T-helper 2 cell (primary cell): ENCODE measurements at places on chromosomes 1 and 21.
A peak's percentile ranks its signal among the peaks of the same experiment; 100 is the strongest.

GRCh38 chr1:241600496-241600901 is 39.7 kb downstream of the CHML start:
- DNase-seq = no peak

DNA sequence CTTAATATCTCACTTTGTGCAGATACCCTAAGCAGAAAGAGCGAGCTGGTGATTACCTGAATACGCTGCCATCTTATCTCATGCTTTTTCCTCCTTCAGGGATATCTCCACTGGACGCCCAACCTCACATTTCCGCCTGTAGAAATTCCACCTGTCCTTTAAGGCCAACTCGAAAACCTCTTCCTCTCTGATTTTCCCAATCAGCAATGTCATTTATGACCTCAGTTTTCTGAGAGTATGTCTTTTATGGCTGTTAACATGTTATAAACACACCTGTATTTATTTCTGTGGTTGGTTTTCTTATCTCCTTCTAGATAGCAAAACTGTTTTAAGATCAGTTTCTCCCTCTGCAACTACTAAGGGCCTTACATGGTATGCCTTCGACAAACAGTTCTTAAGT is 41.1 kb downstream of the CD34 start:
- no peak for DNase-seq

- DNase-seq = no peak
These were observed 24.1 kb downstream of the PIGM start for GRCh38 chr1:160007577-160008200.

DNA sequence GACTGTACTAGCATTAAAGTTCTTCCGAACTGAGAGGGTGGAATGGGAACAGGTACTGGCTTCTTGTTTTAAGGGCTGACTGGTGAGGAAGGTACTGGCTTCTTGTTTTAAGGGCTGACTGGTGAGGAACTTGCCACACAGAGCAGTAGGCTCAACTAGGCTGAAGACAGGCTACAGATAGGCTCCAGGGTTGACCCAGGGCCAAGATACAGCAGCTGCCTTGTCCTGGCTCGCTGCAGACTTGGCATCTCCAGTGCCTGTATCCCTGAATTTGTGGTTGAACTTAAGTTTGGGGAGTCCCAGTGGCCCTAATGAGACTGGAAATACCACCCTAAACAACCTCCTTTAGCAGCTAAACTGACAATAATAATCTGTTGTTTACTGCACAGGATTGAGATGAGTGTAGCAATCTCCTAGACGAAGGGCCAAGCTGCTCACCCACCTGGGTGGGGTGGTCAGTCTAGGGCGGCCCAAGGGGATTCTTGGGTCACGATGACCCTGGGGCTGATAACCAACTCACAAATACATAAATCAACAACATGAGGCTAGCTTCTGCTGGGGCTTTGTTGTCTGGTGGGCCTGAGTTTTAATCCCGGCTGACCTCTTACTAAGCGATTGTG is 227.1 kb downstream of the DISC1 start:
- DNase-seq = no peak

DNA sequence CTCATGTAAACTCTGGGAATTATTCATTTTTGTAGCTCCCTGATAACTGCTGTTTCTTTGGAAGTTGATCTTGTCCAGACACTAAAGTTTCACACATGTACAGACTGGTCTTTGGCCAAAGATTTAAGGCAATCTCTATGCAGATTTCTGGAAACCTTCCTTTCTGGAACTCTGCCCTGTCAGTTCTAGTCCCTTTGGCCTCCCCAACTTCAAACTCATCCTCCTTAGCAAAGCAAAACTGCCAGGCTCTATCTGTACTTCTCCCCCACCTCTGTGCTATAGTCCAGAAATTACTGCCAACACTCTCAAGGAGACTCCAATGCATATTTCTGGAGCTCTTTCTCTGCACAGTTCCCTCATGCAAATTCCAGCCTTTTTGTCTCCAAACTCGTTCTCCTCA is 36.5 kb downstream of the C1orf198 start:
- DNase-seq = no peak

- DNase-seq = peak; percentile 9
These were observed 94.7 kb downstream of the LIPI start for GRCh38 chr21:14116080-14116481.

GRCh38 chr21:41767606-41768436 is 969 bp upstream of the RIPK4 start:
- DNase-seq = no peak

DNA sequence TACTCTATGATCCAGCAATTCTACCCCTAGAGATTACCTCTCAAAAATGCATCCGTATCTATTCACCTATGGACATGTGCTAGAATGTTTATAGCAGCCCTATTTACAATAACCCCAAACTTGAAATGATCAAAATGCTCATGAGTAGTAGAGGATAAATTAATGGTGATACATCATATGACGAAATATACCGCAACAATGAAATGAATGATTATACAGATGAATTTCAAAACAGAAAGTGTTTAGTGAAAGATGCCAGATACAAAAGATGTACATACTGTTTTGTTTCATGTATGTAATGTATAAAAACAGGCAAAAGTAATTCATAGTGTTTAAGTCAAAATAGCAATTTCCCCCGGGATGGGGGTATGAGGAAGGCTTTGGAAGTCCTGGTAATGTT is 91.0 kb upstream of the CD55 start:
- DNase-seq = no peak

GRCh38 chr1:165162671-165163241 is 193.8 kb downstream of the LMX1A start:
- DNase-seq = no peak

DNA sequence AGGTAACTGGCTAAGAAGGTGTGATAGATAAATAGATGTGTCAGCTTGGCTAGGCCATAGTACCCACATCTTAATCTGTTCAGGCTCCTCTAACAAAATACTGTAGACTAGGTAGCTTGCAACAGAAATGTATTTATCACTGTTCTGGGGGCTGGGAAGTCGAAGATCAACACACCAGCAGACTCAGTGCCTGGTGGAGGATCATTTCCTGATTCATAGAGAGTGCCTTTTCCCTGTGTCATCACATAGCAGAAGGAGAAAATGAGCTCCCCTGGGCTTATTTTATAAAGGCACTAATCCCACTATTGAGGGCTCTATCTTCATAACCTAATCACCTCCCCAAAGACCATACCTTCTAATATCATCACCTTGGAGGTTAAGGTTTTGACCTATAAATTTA is 532.7 kb upstream of the OLFM3 start:
- DNase-seq = no peak

- DNase-seq = no peak
These were observed 209.5 kb upstream of the GALNT2 start for GRCh38 chr1:229857585-229857984.

DNA sequence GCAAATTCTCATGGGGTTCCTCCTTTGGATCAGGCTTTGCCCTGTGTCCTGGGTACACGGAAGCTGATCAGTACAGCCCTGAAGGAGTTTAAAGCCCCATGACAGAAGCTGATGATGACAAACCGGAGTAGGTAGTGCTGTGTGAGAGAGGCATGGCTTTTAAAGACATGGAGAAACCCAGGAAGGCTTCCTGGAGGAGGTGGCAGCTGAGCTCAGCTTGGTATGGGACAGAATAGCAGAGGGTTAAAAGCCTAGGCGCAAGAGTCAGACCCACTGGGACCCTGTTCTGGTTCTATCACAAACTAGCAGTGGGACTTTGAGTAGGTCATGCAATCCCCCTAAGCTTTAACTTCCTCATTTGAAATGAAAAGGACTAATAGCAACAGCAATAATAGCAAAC is 6.1 kb downstream of the TMEM61 start:
- DNase-seq = no peak

GRCh38 chr1:150576367-150576711 is 3.1 kb downstream of the MCL1 start:
- DNase-seq = no peak
